ENCODE measurements at places on chromosomes 5 and 9.

- DNase-seq: no peak
Observed at GRCh38 chr9:120569556-120569955, 10.4 kb downstream of the CDK5RAP2 start.

DNA sequence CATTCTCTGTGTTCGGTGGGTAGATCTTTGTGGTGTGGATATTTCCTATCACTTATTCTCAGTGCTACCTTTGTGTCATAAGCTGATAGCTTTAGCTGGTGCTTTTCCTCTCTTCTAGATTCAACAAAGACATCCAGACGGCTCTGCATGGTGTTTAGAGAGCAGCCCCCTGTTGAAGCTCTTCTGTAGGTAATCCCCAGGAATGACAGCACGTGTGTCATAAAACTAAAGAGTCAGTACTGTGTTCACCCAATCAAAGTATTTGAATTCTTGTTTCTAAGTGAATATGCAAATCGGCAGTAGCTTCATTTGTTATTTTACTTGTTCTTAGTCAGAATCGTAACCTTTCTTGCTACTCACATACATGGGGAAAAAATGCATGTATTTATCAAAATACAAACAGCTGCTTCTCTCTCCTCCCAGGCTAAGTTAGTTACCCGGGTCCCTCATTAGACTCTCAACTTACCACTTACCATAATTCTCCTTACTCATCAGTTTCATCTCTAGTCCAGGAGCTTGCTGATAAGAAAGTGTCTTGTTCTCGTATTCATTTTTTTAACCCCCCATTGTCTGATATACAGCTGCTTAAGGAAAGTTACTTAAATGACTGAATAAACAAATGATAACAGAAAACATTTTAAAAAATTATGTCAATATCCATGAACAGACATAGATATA, 1696.0 kb upstream of the WWC1 start:
- DNase-seq: no peak

- no peak for DNase-seq
Observed at GRCh38 chr9:122227575-122227900, 1.2 kb downstream of the LHX6 start.

GRCh38 chr5:154498591-154498990, 20.6 kb upstream of the HAND1 start:
- no peak for DNase-seq

GRCh38 chr5:154059583-154059982, 20.8 kb downstream of the MFAP3 start:
- no peak for DNase-seq
